ENCODE measurements at places on chromosomes 4 and X.
A peak's percentile ranks its signal among the peaks of the same experiment; 100 is the strongest.

GRCh38 chr4:94649381-94650133, 108.2 kb upstream of the BMPR1B start:
- DNase-seq, result no peak

DNA sequence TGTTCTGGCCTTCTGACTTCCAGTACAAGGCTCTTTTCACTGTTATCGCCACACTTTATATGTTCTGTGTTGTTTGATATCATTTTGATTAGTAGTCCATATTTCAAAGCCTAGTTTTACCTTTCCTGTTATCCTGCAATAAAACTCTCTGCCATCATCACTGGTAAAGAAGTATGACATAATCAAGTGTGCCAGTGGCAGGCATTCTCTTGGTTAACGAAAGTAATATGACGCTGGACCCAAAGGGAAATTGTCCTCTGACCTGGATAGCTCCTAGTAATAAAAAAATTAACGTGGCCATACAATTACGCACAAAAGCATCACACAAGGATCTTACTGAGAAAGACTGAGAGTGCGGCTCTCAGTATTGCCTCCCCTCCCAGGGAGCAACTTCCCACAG, 33.8 kb downstream of the DGKK start:
- no peak for DNase-seq

DNA sequence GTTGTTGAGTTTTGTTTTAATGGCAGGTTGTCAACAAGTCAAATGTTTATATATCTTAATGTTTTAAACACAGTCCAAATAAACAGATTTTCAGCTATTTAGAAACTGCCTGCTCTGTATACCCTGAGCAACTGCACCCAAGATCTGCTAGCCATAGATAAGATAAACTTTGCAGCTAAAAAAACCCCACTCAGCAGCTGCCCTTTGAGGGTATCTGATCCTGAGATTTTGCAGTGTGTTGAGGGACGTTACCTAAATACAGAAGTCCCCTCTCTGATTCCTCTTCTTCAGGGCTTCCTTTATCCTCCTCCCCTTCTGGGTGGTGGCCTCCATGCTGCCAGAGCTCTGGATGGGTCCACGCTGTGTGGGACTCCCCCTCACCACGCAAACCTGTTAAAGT, 11.0 kb upstream of the FGG start:
- DNase-seq, result no peak

- no peak for DNase-seq
Measured at GRCh38 chr4:152558396-152558795, 22.5 kb upstream of the FBXW7 start.

GRCh38 chr4:75985116-75985515, 5.6 kb downstream of the SDAD1 start:
- DNase-seq, result no peak

- peak; percentile 72 for DNase-seq
Measured at GRCh38 chrX:154436983-154437752, at the start of gene GDI1. TSS of gene GDI1 (plus strand) at chrX:154437154. CDS start at chrX:154437255, 101 bp downstream.

- DNase-seq, result no peak
Measured at GRCh38 chrX:67612231-67612630, 68.4 kb downstream of the AR start.

- DNase-seq, result no peak
Measured at GRCh38 chr4:148333265-148333664, 108.9 kb downstream of the NR3C2 start.

- peak; percentile 80 for DNase-seq
Measured at GRCh38 chr4:183906739-183907651, 1.9 kb downstream of the STOX2 start.

GRCh38 chr4:41406113-41406516, 131.8 kb upstream of the LIMCH1 start:
- no peak for DNase-seq

GRCh38 chr4:98728433-98728832, 70.0 kb upstream of the TSPAN5 start:
- DNase-seq, result no peak

GRCh38 chrX:110569506-110569905, 210.9 kb downstream of the RTL9 start:
- no peak for DNase-seq

GRCh38 chrX:13535376-13536165, 33.8 kb upstream of the EGFL6 start:
- DNase-seq, result no peak

- DNase-seq, result no peak
Measured at GRCh38 chrX:9494771-9495170, 29.9 kb downstream of the TBL1X start.

DNA sequence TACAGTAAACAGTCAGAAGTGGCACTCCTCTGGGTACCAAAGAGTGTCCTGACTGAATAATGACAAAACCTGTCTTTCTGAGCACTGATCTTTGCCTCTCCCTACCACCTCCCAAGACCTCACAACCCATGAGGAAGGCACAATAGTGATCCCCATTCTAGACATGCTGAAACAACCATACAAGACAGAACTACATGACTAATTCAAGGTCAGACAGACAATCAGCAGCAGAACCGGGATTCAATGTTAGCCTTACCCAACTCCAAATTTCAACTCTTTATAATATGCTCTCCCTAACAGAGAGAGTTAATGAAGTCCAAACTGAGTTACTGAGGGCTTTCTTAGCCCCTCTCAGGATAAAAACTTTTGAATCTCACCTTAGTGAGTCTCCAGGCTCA, 71.0 kb downstream of the IRF2 start:
- no peak for DNase-seq

GRCh38 chr4:105236202-105236915, 89.7 kb downstream of the TET2 start:
- no peak for DNase-seq

GRCh38 chr4:15488658-15489470, 19.2 kb downstream of the CC2D2A start:
- no peak for DNase-seq

DNA sequence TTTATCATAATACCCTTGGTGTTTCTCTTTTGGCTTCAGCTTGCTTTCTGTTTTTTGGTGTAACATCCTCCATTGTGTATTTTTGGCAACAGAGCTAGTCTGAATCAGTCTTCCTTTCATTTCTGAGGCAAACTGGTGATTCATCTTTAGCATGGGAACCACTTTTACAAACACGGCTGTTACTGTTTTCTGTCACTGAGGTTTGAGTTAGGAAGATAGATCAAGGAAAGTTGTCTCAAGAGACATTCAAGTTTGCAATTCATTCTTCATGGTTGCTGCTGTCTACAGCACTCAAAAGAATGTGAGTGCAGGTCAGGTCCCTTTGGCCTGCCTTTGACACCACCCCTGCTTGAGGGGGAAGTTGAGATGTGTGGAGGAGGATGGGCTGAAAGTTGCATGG, 36.3 kb downstream of the IL21 start:
- DNase-seq, result no peak

- DNase-seq, result no peak
Measured at GRCh38 chrX:13752646-13753045, 18.1 kb downstream of the OFD1 start.

DNA sequence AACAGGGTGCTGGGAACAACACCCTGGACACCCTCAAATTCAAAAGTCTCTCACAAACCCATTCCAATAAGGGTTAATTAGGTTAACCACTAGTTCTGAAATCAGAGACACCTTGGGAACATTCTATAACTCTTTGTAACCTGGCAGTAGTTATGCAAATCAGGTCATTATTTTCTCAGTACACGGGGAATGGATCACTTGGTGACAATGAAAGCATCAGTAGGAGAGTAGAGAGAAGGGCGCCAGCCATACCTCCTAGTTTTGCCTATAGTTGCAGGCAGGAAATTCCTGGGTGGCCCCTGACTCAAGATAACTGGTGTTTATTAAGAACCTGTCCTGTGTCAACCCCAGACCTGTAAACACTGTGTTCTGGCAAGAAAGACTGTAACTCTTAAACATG, 2.5 kb downstream of the CCDC110 start:
- DNase-seq, result no peak

GRCh38 chr4:128660361-128661215, 148.9 kb upstream of the JADE1 start:
- DNase-seq, result no peak

GRCh38 chr4:3318561-3319021, 25.8 kb downstream of the RGS12 start:
- peak; percentile 96 for DNase-seq

- no peak for DNase-seq
Measured at GRCh38 chrX:13051167-13051528, 6.7 kb upstream of the FAM9C start.

GRCh38 chrX:35406386-35406785, 391.8 kb upstream of the MAGEB16 start:
- no peak for DNase-seq

DNA sequence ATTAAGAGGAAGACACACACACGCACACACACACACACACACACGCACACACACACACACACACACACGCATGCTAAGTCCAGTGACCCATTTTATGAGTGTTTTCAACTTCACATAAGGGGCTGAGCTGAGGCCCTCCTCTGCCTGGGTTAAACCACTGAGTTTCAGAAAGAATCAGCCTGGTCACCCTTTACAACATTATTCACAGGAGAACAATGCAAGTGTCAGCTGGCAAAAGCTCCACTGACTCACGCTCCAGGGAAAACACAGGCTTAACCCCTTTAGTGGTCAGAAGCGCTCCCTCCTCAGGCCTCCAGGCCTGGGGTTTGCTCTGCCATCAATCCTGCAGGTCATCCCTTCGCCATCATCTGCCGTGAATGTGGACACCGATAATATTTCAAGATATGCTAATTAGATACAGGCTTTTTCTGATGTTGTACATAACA, 46.9 kb downstream of the ACOX3 start:
- no peak for DNase-seq

DNA sequence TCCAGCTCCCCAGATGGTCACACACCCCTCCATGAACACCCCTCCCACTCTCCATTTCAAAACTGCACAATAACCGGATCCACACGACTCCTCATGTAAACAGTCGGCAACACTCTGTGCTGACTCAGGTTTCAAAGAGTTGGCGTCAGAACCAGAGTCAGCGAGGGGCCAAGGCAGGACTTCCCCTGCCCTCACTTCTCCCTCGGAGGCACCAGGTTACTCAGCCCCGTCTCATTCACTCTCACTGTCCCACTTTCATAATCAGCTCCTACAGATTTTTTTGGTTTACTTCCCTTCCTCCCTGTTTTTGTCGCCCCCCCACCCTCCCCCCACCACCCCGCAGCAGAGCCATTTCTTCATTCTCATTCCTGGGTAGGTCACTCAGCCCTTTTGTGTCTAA, 2.7 kb upstream of the TIMP1 start:
- DNase-seq, result no peak

- DNase-seq, result no peak
Measured at GRCh38 chr4:188437535-188437934, 298.3 kb downstream of the TRIML1 start.

DNA sequence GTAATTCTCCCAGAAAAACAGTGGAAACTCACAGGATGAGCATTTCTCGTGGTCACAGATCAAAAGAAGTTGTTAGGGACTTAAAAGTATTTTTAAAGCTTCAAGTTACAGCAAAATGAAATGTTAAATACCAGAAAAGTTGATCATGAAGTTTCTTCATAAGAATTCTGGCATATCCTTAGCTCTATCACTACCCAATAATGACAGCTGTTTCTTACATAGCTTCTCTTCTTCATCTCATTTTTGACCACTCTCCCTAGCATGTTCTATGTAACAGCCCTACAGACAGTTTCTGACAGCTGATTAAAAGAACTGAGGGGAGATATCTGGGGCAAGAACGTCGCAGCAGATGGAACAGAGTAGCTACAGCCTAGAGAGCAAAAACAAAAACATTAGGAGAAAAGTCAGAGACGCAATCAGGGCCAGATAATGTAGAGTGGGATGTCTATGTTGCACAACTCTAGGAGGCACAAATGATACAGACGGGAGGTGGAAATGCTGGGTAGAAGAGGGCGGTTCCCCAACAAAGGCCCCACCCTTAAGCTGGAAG, 108.7 kb downstream of the CORIN start:
- DNase-seq, result no peak

DNA sequence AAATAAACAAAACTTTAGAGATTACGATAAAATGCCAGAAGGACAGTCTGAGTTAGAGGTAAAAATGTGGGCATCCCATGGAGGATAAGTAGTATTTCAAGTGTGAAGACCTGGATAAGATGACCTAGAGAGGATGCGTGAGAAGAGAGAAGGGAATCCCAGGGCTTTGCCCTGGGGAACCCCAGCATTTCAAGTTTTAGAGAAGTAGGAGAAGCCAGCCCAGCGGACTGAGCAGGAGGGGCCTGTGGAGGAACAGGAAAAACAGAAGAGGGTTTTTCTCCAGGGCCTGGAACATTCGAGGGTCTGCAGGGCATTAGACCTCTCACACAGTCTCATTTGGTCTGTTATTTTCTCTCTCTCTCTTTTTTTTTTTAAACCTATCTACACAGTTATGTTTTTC, 2.9 kb upstream of the CFP start:
- no peak for DNase-seq

GRCh38 chrX:132333351-132333750, 114.1 kb upstream of the RAP2C start:
- no peak for DNase-seq

DNA sequence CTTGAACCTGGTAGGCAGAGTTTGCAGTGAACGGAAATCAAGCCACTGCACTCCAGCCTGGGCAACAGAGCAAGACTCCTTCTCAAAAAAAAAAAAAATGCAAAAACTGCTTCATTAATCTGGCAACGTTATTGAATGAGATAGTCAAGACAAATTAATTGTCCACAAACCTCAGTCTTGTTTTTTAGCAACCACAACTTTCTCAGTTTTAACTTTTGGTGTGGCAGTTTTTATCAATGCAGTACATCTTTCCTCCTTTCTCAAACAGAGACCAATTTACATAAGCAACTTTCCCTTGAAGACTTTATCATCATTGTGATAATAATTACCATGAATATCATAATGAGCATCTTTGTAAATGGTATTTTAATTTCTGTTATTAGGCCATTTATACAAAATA, 61.7 kb upstream of the GALNTL6 start:
- DNase-seq, result no peak

- no peak for DNase-seq
Measured at GRCh38 chr4:48047421-48047844, 30.9 kb downstream of the NIPAL1 start.

DNA sequence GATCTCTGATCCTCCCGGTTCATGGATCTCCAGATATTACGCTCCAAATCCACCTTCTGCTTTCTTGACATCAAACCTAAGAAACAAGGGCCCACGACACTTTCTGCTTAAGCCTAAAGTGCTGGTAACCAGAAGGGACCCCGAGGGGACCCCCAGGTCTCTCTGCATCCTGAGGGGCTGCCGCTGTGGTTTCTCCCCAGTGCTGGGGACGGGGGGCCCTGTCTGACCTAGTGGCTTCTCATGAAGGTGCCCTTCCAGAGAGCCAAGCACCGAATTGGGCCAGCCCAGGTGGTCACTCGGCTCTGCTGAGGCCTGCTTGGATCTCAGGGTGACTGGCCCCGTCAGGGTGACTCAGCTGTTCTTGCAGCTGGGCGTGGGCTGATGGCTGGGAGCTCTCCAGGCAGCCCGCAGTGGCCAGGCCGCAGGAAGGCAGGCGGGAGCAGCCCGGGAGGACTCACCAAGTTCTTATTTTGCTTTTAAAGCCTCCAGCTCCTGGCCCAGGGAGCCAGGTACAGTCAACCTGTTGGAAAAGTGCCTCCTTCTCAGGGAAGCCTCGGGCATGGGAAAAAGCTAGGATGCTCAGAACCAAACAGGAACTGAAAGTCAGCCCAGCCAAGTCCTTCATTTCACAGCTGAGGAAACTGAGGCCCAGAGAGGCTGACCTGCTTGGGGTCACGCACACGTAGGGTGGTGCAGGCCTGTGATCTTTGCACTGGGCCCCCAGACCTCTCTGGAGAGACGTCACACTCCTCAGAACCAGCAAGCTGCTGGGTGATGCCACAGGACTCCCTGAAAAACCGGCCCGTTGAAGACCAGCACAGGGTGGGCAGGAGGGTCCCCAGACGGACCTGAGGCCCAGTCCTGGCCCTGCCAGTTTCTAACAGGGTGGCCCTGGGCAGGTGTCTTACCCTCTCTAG, 16.7 kb downstream of the BLOC1S4 start:
- DNase-seq, result peak; percentile 71
